ENCODE measurements at places on chromosomes 11 and 22.

- no peak for DNase-seq
Measured at GRCh38 chr11:114684636-114685035, 6.3 kb downstream of the NXPE2 start.

- DNase-seq, result no peak
Measured at GRCh38 chr11:60761436-60762190, 4.9 kb downstream of the MS4A15 start.

DNA sequence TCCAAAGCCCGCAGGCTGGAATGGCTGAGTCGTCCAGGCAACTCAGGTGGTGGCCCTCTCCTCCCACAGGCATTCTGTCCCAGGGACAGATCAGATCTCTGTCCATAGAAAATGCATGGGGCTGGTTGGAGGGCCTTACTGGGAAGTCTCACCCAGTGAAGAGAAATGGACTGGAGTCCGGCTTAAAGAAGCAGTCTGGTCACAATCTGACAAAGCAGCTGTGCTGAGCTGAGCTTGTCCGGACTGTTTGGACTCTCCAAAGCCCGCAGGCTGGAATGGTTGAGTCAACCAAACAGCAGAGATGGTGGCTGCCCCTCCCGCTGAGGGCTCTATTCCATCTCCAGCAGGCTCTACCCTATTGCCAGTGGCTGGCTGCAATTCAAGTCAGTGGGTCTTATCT is 14.4 kb upstream of the DEPDC7 start:
- no peak for DNase-seq

DNA sequence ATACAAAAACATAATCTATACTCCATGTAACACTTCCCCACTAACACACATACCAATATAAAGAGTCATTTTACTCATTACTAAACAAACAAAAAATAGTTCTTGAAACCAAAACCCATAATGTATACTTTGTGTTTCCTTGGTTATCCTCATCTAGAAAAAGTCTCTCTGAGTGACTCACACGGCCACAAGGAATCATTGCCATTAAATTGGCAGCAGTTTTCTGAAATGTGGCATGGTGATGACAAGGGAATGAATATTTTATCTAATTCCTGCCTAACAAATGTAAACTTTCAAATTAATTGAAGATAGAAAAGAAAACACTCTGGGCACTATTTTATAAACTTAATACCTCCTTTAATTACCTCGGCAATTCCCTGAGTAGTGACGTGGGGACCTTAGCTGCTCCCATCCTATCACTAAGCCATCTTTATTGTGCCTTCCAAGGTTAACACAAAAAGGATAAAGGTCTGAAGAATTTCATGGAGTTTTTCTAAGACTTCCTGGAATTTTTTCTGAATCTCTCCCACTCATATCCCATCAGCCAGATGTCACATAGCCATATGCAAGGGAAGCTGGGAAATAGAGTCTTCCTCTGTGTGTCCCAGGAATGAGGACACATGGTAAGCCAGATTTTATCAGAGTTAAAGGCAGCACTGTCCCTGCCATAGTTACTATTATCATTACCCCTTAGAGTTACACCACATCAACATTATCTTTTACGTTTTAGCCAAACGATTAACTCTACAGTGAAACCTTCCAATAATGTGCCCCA is 857.2 kb upstream of the TENM4 start:
- DNase-seq, result peak; percentile 36

DNA sequence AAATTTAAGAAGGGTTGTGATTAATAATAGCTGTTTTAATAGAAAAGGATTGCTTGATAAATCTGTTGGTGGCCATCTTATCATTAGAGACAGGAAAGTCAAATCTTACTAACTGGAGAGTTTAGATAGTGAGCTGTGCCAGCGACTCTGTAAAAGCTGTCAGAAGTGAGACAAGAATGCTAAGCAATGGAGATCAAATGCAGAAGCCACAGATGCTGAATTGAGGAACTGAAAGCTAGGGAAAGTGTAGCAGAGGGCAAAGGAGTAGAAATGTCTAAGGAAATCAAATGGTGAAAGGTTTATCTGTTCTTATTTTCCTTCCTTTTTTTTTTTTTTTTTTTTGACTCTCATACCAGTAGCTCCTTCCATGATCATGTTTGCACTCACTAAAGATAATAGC is 13.7 kb downstream of the MS4A13 start:
- no peak for DNase-seq

- no peak for DNase-seq
Measured at GRCh38 chr11:71324788-71325417, 72.5 kb upstream of the SHANK2 start.

DNA sequence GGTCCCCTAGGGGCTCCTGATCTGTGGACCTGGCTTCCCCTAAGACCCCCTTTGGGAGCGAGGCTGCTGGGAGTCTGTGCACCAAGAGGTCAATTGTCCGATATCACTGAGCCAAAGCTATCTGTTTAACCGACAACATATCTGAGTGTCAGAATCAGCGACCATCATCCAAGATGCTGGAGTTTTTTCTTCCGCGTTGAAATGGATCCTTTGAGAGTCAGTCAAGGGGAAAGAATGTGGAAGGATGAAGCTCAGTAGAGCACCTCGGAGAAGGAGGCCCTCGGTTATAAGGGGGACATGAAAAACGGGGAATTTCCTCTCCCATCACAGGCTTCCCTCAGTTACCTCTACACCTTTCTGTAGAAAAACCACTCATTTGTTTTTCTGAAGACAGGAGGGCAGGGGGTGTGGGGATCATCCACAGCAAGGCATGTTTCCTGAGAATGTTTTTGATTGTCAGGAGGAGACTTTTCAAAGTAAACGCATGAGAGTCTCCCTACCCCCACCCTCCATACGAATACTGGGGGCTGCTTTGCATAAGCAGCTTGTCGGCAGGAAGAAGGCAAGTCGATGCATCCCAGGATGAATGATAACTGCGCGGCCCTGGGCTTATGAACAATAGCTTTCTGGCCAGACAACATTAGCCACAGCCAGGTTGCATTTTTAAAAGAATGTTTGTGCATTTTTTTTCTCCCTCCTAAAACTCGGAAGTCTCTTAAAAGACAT is 37.7 kb upstream of the CCND1 start:
- DNase-seq, result no peak

All from RWPE1 (cell line).